ENCODE measurements at places on chromosomes 3 and 15.

DNA sequence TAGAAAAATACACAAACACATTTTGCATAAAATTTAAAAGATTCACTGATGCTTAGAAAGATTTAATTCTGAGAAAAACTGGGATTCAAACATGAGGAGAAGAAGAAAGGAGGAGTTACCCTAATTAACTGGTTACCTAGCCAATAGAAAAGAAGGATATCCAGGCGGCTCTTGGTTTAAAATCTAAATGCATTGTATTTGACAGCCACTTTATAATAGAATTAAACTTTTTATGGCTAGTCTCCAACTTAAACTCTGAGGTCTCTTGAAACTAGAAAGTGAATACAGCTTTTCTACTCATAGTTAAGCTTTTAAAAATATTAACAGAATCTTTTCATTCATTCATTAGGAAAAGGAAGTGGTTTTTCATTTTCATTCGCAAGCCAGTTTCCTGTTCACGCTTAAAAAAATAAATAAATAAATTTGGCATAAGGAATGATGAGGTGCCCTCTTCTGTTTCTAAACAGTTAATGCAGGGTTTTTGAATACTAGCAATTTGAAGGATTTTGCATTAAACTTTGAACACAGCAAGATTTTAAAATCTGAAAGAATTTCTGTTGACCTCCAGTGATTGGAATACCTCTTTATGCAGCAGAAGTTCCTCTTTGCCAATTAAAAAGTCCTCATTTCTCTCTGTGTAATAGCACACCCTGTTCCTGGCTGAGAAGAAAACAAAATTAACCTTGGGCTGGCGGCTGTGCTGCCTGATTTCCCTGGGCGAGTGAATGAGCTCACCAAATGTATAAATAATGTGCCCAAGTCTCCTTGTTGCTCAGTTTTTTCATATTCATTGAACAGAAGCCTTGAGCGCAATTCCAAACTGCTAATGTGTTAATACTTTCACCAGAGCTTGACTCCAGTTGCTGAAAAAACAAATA is 105.1 kb downstream of the ZMAT3 start:
- H3K4me3 ChIP-seq = no peak overlapping the region
- H3K4me1 ChIP-seq = no peaks in the 10 kb centered on the region
- DNase-seq = peak; percentile 29
- H3K27me3 ChIP-seq = no peaks in the 10 kb centered on the region
- no peak overlapping the region for H3K27ac ChIP-seq

GRCh38 chr15:74792227-74793016 is 10.5 kb downstream of the CSK start:
- no peak for DNase-seq
- no peak overlapping the region for H3K27ac ChIP-seq
- H3K4me3 ChIP-seq = no peak overlapping the region
- peaks cover 22% of the 10 kb centered on the region for H3K4me1 ChIP-seq

DNA sequence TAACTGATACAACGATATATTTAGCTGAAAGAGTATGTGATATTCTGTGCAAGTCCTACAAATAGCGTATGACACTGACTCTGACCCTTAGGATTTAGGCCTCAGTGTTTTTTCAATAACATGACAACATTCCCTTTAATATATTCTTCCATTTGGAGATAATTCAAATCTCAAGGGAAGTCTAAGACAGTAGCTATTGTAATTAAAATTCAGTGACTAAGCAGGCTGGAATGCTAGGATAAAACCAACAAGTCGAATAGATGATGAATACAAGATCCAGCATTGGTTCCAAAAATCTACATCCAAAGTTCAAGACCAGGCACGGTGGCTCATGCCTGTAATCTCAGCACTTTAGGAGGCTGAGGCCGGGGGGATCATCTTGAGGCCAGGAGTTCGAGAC is 56.2 kb downstream of the QTRT2 start:
- no peak overlapping the region for H3K4me3 ChIP-seq
- no peaks in the 10 kb centered on the region for H3K36me3 ChIP-seq
- H3K27me3 ChIP-seq = peaks cover 4% of the 10 kb centered on the region
- DNase-seq = no peak
- H3K27ac ChIP-seq = no peak overlapping the region
- H3K4me1 ChIP-seq = no peaks in the 10 kb centered on the region

DNA sequence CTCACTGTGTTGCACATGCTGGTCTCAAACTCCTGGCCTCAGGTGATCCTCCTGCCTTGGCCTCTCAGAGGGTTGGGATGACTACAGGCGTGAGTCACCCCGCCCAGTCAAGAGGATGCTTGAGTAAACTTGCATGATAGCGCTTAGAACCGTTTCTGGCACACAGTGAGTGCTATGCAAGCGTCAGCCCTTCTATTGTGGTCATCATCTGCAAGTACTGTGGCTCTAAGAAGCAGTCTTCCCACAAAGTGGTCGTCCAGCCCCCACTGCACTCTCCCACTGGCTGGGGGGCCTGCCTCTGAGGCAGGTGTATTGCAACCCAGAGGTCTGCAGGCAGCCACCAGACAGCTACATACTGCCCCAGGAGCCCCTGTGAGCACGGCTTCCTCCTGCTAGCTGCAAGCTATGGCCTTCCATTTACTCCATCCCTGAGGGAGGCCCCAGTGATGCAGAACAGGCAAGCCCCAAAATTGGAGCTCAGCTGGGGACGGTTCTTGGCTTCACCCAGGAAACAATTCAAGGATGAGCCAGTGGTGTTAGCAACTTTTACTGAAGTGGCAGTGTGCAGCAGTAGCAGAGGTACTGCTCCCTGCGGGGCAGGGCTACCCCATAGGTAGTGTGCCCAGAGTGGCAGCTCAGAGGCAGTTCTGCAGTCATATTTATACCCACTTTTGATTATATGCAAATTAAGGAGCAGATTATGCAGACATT is 95.4 kb downstream of the LSM3 start:
- no peak overlapping the region for H3K27ac ChIP-seq
- no peaks in the 10 kb centered on the region for H3K27me3 ChIP-seq
- H3K4me1 ChIP-seq = no peaks in the 10 kb centered on the region
- no peak overlapping the region for H3K4me3 ChIP-seq
- no peaks in the 10 kb centered on the region for H3K36me3 ChIP-seq
- no peak for DNase-seq

GRCh38 chr3:6421666-6422445 is 439.1 kb upstream of the GRM7 start:
- H3K4me3 ChIP-seq = no peak overlapping the region
- H3K36me3 ChIP-seq = no peaks in the 10 kb centered on the region
- H3K27ac ChIP-seq = no peak overlapping the region
- no peaks in the 10 kb centered on the region for H3K27me3 ChIP-seq
- H3K4me1 ChIP-seq = no peaks in the 10 kb centered on the region

DNA sequence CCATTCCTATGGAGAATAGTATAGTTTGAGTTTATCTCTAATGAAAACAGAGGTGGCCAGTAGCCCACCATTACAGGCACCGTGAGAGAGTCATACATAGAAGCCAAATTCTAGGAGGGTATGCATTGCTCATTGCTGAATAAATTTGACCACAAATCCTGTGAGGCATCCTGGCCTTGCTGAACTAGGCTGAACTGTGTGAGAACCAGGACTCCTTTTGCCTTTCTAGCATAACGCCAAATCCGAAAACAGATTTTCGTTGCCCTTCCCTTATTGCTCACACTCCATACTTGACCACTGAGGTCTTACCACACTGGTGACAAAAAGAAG is 50.4 kb downstream of the SLC2A2 start:
- no peak overlapping the region for H3K4me3 ChIP-seq
- H3K27me3 ChIP-seq = no peaks in the 10 kb centered on the region
- H3K27ac ChIP-seq = no peak overlapping the region
- no peak for DNase-seq
- H3K36me3 ChIP-seq = no peaks in the 10 kb centered on the region

Data from HCT116 (cell line).